Upper lobe of left lung (tissue), 6 donors: ENCODE measurements at places on chromosomes 11 and 22. TPM values are rescaled to one million over a fixed set of nuclear protein-coding genes. Genes with fewer than 3 reads are reported as not detected.

Gene POU2F3
- total RNA-seq, result 3.3 TPM

Gene LRRC75B
- total RNA-seq, result 11.6 TPM

Gene APOBEC3G
- total RNA-seq, result 17.0 TPM

Gene HBG1
- total RNA-seq, result not detected

DNA sequence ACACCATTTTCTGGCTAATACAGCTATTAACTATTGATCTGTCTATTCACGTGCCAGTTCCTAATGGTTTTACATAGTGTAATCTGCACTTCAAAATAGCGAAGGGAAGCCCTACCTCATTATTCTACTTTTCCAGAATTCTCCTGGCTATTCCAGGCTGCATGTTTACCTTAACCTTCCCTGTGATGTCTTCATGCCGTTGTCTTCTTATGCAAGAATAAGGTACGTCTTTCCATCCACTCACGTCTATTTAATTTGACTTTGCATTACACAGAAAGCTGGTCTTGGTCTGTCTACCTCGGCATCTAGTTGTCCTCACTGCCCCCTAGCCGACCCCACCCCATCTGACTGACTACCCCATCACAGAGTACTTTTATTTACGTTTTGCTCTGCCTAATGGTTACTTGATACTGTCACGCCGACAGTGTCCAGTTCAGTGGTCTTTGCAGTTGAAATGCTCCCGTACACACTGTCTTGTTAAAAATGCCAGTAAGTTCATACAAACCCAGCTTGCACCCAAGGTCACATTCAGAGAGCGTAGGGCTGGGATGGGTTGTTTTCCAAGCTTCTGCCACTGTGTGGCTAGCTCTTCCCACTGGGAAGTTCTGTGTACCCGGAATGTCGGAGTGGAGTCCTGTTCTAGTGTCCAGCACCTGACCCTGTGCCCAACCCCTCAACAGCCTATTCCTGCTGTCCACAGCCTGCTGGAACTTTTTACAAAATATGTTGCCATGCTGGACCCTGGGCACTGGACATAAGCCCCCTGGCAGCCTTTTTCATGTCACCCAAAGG, 15.0 kb downstream of the NEAT1 start:
- no peak for DNase-seq
